ENCODE measurements at places on chromosomes 1 and 21.

GRCh38 chr1:158931055-158931737 is at the start of gene PYHIN1:
TSS of gene PYHIN1 (plus strand) at chr1:158931552. CDS start at chr1:158936911, 5,359 bp downstream.
- DNase-seq, result no peak

DNA sequence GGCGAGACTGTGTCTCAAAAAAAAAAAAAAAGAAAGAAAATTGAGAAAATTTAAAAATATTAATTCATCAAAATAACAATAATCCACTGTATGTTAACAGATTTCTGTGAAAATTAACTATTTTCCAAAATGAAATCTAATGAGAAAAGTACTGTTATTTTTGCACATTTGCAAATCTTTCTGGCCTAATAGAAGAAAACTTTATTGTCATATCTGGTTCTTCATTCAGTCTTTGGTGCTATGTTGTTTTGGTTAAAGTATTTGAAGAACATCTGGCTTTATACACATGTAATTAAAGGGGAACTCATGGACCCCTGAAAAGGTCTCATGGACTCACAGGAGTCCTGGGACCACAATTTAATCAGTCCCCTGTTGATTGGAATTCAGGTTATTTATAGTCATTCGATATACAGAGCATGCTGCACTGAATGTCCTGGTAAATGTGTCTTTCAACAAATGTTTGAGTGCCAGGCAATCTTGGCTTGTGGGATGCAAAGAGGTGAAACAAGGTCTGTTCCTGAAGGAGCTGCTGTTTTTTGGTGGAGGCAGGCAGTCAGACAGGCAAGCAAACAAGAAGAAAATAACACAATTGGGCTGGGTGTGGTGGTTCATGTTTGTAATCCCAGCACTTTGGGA is 9.0 kb downstream of the AK4 start:
- DNase-seq, result no peak

GRCh38 chr1:192516776-192517297 is 58.7 kb upstream of the RGS1 start:
- DNase-seq, result peak; percentile 58

DNA sequence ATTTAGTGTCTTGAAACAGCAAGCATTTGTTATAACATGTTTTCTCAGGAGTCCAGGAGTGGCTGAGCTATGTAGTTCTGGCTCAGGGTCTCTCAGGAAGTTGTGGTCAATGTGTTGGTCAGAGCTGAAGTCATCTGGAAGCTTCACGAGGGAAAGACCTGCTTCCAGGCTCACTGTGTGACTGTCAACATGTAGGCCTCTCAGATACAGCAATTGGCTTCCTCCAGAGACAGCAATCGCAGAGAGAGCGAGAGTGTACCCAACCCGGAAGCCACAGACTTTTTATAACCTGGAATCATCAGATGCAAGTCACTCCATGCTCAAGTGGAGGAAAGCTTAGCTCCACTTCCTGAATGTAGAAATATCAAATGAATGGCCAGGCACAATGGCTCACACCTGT is 40.9 kb downstream of the TNFRSF9 start:
- DNase-seq, result no peak

DNA sequence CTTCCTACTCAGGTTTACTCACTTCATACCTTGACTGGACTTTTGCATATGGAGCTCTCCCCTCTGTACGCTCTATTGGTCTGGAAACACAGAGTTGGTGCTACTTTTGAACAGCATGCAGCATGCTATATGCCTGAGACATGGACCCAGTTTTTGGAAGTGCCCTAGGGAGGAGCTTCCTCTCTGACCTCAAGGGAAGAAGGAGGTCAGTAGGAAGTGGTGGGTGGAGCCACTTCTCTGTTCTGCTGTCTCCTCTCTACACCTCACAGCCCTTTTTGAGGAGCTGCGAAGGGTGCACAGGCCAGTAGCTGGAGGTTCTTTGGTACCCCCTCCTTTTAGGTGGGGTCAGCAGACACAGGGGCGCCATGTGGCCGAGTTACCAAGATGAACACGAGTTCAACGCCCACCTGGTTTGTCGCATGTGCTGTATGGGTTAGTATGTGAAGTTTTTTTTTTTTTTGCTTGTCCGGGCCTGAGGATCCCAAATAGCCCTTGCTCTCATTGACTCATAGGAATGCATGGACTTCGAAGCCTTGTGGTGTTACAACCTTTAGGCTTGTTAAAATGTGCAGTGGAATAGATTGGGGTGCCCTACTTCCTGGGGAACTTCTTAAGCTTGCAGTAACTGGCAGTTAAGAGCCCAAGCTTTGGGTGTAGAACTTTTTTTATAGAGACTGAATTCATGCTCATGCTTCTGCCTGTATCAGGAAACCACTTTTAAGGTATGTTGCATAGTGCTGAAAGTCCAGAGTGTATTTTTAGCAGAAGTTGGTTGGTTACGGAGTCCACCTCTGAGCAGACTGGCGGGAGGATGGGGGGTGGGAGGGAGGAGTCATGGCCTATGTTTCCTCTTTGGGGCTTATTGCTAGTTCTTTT is 10.7 kb downstream of the MACF1 start:
- peak; percentile 16 for DNase-seq

DNA sequence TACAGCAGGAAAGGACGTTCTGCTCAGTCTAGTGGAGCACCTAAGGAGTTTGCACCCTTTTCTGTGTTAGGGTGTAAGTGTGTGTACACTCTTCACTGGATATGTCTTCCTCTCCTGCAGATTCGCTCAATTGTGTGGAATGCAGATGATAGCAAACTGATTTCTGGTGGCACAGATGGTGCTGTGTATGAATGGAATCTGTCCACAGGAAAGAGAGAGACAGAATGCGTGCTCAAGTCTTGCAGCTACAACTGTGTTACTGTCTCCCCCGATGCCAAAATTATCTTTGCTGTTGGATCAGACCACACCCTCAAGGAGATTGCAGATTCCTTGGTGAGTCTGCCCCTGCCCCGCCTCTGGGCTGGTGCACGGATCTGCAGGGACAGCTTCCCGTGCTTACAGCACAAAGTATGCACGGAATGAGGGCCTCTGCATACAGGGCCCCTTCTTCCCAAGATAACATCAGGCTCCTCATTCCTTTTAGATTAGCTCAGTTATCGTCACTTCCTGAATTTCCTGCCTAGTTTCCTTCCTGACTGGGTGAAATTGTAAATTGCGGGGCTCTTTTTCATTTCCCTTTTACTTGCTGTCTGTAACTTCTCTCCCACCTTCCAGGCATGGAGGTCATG is 34.6 kb downstream of the CFAP57 start:
- no peak for DNase-seq

GRCh38 chr1:33370301-33370700 is 49.4 kb upstream of the A3GALT2 start:
- DNase-seq, result no peak

GRCh38 chr1:17584539-17584938 is 45.0 kb downstream of the ARHGEF10L start:
- DNase-seq, result no peak

DNA sequence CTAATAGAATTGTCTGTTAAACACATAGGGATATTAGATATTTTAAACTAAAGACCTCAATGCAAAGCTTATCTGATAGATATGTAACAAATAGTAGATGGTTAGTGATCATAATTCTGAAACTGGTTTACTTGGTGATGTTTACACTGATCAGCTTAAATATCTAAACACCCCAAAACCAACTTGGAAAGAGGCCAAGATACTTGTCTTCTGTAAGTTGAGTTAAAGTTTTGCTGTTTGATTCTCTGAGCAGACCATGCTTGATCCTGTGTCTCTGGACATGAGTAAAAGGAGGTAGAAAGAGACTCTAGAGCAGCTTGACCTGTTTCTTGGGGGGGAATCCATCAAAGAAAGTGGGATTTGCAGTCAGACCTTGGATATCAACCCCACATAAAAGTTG is 107.5 kb downstream of the NEK7 start:
- no peak for DNase-seq

DNA sequence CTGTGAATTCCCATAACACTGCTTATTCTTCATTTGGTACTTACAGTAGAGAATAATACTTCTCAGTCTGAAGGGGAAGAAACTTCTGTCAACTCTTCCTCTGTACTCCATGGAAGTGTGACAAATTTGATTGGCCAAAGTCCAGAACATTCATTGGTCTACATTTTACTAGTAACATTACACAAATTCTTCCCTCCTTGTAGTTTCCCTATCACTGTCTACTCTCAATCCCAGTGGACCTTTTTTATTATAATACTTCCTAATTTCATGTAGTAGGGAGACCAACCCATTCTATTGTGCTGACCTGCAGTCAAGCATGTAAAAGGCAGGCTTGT is 74.7 kb downstream of the ALG6 start:
- DNase-seq, result no peak

DNA sequence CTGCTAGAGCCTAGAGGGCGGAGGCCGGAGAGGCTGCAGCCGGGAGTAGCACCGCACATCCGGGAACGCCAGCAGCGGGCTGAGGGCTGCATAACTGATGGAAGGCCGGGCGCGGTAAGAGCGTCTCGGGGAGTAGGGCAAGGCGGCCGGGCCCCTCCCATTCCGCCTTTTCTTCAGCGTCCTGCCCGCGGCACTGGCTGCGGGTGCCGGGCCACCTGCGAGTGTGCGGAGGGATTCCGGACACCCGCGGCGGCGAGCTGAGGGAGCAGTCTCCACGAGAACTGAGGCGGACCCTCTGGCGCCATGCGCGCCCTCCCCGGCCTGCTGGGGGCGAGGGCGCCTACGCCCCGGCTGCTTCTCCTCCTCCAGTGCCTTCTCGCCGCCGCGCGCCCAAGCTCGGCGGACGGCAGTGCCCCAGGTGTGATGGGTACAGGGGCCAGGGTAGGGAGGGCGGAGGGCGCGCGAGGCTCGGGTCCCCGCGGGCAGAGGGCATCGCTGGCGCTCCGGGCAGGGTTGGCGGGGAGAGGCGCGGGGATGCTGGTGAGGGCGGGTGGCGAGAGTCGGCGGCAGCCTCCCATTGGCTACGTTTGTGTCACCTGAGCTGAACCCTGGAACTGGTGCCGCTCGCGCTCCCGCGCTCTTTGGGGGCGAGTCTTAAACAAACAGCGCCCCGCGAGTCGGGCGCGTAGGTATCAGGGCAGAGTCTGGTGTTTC is 334.4 kb downstream of the SRGAP2C start:
- peak; percentile 88 for DNase-seq

DNA sequence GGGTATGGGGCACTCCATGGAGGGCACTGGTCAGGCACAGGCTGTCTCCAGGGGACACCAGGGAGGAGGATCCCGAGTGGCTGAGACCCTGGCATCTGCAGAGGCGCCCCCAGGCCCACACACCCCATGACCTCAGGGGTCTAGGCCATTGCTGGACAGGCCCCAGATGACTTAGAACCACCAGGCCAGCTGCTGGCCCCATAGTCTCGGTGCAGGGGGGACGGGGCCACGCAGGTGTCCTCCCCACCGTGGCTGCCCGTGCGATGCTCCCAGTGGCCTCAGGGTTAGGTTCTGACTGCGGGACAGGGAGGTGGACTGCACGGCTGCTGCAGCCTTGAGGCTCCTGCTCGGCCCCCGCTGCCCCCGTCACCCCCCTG is 44.0 kb downstream of the MORN1 start:
- DNase-seq, result no peak

DNA sequence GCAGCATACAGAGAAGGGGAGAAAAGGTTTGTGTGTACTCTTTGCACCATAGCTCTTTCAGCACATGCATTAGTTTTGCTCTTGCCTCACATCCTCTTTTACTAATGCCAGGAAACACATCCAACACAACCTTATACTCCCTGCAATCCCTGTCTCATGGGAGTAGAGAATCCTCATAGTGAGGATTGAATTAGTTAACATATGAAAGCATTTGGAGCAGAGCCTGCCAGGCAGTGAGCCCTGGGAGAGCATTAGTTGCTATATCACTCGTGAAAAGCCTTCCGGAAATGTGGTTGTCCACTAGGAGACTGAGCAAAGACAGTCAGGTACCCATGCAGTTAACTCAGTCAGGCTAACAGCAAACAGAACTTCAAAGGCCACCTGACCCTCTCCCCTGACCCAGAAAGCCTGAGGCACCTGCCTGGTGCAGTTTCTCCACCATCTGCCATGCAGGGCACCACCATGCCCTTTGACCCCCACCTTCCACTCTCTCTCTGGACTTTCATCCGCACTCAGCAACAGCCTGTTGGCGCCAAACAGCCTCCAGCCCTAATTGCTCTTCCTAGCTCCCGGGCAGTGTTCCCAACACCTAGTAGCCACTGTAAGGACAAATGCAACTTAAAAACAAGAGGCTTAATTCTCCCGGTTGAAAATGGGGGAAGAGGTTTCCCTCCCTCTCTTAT is 14.9 kb upstream of the AGT start:
- DNase-seq, result no peak

GRCh38 chr1:94731891-94732290 is 88.3 kb upstream of the SLC44A3 start:
- DNase-seq, result no peak

- no peak for DNase-seq
These were observed 98.0 kb upstream of the BCAR3 start for GRCh38 chr1:93779540-93780165.

DNA sequence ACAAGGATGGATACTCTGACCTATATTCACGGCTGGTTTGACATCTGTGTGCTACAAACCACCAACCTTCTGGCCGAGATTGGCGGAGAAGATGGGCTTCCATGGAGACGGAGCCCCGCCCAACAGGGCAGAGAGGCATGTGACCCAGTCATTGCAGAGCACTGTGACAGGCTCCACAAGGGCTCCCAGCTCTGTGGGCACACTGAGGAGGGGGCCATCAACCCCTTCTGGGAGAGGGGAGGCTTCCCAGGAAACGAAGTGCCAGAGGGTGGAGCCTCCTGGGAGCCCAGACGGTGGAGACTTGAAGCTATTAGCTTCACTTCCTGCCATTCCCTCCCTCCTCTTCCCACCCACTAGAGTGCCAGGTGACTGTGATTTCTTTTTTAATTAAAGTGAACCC is 71.6 kb upstream of the IFFO2 start:
- DNase-seq, result no peak

DNA sequence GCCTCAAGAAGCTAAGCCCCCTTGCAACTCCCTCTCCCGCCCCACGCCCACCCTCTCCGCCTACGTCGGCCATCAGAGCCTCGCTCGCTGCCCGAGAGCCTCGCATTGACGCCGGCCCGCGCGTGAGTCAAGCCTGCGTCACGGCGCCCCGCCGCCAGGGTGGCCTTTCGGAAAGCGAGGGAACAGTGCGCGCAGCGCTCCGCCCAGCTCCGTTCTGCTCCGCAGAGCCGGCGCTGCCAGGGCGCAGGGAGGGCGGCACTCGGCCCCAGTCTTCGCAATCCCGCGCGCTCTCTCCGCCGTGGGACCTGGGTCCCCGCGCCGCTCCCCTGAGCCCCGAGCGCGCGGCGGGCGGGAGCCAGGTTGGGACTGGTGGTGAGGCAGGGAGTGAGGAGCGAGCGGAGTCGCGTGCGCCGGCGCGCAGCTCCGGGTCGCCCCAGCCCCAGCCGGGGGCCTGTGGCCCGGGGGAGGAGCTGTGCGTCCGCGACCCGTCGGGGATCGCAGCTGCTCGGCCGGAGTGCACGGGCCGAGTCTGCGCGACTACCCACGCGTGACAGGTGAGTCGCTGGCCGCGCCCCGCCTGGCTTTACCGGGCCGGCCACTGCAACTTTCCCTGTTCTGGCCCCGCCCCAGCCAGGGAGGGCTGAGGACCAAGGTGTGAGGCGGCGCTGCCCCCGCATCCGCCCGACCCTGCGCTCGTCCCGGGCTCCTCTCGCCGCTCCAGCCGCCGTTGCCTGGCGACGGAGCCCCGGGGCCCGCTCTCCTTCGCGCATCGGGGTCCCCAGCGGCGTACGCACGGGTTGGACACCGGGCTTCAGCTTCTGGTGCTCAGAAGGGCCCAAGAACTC is at the start of gene SLC6A17:
Gene SLC6A17 (plus strand): TSS at position 165 of the 845 bp plus-strand sequence. CDS start 16,436 bp downstream, outside the sequence.
- peak; percentile 70 for DNase-seq

GRCh38 chr1:161139766-161140165 is 7.3 kb upstream of the DEDD start:
- no peak for DNase-seq

- no peak for DNase-seq
These were observed 3.7 kb downstream of the ARTN start for GRCh38 chr1:43937179-43937865.
